CD14-positive monocyte (primary cell): ENCODE measurements at places on chromosomes 7 and 10.

DNA sequence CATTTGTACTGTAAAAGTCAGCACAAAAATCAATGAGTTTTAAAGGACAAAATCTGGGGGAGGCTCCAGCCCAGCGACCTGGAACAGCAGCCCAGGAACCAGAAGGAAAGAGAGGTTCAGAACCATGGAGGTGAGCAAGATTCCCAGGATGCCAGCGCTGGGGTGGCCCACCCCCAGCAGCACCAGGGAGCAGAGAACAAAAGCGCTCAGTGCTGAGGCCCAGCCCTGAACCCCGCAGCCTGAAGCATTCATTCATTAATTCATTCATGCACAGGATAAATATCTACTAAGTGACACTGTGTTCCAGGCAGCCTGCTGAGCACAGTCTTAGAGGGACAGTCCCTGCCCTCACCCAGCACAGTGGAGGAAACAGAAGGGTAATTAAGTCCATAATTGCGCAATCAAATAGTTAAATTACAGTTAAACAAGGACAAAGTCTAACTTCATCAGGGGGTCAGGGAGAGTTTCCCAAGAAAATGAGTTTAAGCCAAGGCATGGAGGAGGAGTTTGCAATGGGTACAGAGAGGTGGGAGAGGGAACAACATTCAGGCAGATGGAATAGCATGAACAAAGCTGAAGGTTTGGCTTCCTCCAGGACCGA lies 202.3 kb downstream of the GRID1 start:
- DNase-seq = no peak

GRCh38 chr10:3656214-3656613 lies 128.8 kb downstream of the KLF6 start:
- DNase-seq = no peak

DNA sequence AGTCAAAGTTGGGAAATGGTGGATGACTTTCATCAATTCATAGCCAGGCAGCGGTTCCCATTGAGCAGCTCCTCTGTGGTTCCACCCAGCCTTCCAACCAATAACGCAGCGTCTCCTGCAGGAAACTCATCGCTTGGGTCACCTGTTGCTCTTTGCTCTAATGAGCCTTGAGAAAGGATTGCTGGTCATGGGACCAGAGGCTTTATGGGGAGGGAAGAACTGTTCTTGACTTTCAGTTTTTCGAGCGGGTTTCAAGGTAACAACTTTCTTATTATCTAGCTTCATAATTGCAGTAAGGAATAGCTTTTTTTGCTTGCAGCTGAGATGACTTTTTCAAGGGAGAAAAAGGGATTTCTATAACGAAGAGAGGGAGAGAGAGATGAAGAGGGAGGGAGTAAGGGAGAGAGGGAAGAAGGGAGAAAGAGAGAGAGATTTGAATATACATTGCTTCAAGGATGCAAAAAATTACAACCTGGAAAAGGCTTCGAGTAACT lies 405 bp upstream of the ENTPD1 start:
- DNase-seq = peak; percentile 94

GRCh38 chr10:114773197-114773532 lies 48.4 kb upstream of the FHIP2A start:
- DNase-seq = no peak

DNA sequence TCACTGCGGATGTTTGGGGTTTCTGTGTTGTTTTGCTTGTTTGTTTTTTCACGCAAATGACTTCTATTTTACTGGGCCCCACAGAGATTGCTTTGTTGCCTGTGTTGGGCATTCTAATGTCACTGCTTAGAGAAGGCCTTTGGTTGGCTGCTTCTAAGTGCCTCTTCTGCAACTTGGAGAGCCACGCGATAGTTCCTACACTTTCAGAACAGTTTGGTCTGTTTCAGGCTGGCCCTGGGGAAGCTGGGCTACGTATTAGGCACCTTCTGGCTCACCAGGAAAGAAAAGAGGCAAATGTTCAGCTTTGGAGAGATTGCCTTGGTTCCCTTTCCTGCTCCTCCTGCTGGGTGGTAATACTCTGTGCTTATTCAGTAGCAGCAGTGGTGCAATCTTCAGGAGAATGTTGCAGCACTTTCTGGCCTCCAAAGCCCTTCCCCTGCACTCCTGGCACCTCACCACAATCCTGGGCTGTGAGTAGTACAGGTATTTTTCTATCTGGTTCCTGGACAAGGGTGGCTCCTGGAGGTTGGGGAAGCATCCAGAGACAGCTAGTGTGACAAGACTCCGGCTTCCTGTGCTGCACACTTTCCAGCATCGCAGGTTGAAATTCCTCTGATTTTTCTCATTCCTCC lies 1.2 kb downstream of the ANTXRL start:
- DNase-seq = no peak

DNA sequence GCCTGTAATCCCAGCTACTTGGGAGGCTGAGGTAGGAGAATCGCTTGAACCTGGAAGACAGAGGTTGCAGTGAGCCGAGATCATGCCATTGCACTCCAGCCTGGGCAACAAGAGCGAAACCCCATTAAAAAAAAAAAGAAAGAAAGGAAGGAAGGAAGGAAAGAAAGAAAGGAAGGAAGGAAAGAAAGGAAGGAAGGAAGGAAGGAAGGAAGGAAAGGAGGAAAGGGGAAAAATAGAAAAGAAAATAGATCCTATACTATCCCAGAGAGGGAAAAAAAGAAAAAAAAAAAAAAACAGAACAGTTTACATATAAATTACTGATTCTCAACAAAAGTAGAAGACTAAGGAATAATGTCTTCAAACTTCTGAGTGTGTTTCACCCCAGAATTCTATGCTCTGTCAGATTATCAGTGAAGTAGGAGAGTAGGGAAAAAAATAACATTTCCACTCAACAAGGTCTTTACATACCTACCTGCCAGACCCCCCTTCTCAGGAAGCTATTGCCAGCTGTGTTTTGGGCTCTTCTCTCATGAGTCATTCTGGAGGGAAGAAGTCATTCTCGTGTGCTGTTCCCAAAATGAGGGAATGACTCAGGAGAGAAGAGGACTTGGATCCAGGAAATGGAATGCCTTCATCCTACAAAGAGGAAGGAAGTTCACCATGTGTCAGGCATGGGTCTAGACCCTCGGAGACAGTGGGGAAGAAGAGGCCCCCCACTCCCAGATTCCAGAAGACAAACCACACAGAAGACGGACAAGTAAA lies 20.9 kb downstream of the RGS10 start:
- DNase-seq = no peak

- DNase-seq = no peak
Observed at GRCh38 chr10:33421789-33422462, 87.5 kb upstream of the NRP1 start.

- DNase-seq = no peak
Observed at GRCh38 chr7:124720195-124720594, 45.4 kb downstream of the GPR37 start.

DNA sequence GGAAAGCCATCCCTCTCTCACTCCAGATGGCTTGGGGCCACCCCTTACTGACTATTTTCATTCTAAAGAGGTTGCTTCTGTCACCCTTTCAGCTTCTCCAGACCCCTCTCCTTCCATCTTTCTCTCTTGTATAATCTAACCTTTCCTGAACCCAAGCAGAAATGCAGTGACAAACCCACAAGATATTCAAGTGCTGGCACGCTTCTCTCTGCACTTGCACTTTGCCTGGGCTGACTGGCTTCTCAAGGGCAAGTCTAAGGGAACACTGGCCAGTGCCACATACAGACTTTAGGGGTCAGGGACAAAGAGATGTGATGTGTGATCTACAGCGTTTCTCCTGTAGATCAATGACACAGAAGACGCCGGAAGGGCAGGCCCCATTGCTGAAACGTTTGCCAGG lies 150.4 kb upstream of the LANCL2 start:
- no peak for DNase-seq

- no peak for DNase-seq
Observed at GRCh38 chr10:18178854-18179483, 38.7 kb downstream of the CACNB2 start.

DNA sequence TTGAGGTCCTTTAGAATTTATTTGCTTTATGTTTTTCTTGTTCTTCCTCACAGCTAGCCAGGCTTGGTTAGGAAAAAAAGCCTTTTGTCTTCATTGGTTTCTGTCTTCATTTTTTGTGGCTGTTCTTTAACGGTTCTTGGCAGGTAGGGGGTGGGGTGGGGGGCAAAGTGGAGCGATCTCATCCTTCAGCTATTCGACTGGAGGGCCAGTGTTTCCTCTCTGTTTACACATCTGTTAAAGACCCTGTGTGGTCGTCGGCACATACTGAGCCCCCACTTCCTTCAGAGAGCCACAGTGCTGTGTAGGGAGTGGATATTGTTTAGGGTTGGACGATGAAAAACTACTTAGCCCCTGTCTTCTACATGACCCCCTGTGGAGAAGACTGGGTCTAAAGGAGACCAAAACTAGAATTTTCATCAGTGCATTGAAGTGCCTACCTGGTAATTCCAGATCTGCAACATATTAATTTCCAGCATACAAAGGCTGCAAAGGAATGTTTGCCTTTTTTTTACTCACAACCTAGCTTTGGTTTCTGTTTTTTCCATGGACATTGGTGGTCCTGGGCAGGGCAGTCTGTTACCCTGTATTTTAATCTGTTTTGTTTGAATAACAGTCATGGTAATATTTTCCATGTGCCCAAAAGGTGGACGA lies 29.0 kb downstream of the PRPF18 start:
- no peak for DNase-seq

GRCh38 chr10:117327262-117327661 lies 48.0 kb downstream of the PDZD8 start:
- DNase-seq = no peak

DNA sequence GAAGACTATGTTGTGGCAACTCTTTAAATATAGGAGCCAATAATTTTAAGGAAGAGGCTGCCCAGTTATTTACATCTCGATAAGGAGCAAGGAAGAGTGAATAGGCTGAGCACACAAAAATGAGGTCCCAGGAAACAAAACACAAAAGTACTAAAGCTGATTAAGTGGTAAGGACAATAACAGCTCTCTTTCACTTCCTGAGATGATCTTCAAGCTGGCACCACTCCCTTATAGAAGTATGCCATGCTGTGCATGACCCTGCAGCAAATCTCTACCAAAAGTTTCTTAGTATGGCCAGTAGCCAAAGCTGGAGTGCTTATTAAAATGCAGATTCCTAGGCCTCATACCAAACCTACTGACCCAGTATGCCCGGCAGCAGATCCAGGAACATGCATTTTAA lies 39.7 kb downstream of the CADPS2 start:
- no peak for DNase-seq
